HuH-7 (cell line): ENCODE measurements at places on chromosomes 2 and 18.

GRCh38 chr2:109182426-109182825 lies 53.4 kb downstream of the SH3RF3 start:
- DNase-seq = no peak

DNA sequence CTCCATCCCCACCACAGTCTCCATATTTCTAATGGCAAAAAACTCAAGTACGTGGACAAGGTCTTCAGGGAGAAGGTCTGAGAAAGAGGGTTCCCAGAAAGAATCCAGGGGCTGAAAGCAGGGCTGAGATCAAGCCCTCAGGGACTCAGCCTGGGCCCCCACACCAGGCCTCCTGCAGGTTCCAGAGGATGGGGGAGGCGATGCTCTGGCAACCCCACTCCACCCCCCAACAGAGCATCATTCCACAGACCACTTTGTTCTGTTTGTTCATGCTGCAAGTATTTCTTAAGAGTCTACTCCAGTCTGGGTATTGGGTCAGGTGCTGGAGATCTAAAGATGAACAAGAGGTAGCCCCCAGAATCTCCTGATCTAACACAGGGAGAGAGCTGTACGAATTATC lies 32.2 kb downstream of the ZBTB7C start:
- DNase-seq = no peak

DNA sequence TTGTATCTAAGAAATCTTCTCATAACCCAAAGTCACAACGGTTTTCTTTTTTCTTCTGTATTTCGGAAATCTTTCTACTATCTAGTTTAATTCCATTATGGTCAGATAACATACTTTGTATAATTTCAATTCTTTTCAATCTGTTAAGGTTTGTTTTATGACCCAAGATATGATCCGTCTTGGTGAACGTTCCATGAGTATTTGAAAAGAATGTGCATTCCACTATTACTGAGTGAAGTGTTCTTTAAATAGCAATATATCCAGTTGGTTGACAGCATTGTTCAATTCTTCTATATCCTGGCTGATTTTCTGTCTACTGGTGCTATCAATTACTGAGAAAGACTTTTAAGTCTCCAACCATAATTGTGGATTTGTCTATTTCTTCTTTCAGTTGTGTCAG lies 414.5 kb downstream of the TNS1 start:
- DNase-seq = no peak

- DNase-seq = no peak
Observed at GRCh38 chr2:132886574-132886973, 216.6 kb upstream of the LYPD1 start.
